Prostate gland (tissue), 2 donors: ENCODE measurements at places on chromosomes 16 and 17. TPM values are rescaled to one million over a fixed set of nuclear protein-coding genes. Genes with fewer than 3 reads are reported as not detected.

The ATF7IP2 gene
- total RNA-seq: 94.3 TPM

The TMC7 gene
- 2.9 TPM for total RNA-seq

The CACNA1G gene
- 6.6 TPM for total RNA-seq

The C17orf50 gene
- total RNA-seq: 15.8 TPM

The MYH8 gene
- total RNA-seq: 0.05 TPM

The CHST4 gene
- total RNA-seq: 1.2 TPM

The PRSS33 gene
- total RNA-seq: not detected

The PLLP gene
- 52.5 TPM for total RNA-seq

The ZNF19 gene
- total RNA-seq: 5.3 TPM
